ENCODE measurements at places on chromosomes 16 and 17. TPM values are rescaled to one million over a fixed set of nuclear protein-coding genes. Genes with fewer than 3 reads are reported as not detected.

Gene CHD9NB
- total RNA-seq, result 0.28 TPM

Gene RCVRN
- total RNA-seq, result not detected

Gene TBC1D3H
- total RNA-seq, result not detected

Gene KRTAP16-1
- total RNA-seq, result not detected

Gene KRT36
- not detected for total RNA-seq

DNA sequence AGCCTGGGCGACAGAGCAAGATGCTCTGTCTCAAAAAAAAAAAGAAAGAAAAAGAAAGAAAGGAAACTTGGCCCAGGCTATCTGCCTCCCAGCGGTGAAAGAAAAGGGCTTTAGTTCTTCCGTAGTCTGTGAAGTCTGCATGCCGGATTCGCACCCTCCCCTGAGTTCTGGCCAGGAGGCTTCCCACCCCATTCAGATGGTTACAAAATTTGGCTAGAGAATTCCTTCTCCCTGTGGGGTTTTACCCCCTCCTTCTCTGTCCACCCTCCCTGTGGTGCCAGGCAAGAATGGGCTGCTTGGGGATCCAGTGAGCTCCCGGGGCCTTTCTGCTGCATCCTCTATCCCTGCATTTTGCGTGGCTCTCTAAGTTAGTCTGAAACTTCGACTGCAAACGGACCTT is 37.8 kb downstream of the PAFAH1B1 start:
- DNase-seq, result no peak

GRCh38 chr17:36592316-36592715 is 637 bp downstream of the DHRS11 start:
- no peak for DNase-seq

GRCh38 chr17:45974916-45975630 is 24.0 kb upstream of the STH start:
- no peak for DNase-seq

- no peak for DNase-seq
Measured at GRCh38 chr17:81317530-81317821, 22.4 kb upstream of the SLC38A10 start.

GRCh38 chr17:38674014-38674748 is 576 bp downstream of the EPOP start:
- DNase-seq, result peak; percentile 40

DNA sequence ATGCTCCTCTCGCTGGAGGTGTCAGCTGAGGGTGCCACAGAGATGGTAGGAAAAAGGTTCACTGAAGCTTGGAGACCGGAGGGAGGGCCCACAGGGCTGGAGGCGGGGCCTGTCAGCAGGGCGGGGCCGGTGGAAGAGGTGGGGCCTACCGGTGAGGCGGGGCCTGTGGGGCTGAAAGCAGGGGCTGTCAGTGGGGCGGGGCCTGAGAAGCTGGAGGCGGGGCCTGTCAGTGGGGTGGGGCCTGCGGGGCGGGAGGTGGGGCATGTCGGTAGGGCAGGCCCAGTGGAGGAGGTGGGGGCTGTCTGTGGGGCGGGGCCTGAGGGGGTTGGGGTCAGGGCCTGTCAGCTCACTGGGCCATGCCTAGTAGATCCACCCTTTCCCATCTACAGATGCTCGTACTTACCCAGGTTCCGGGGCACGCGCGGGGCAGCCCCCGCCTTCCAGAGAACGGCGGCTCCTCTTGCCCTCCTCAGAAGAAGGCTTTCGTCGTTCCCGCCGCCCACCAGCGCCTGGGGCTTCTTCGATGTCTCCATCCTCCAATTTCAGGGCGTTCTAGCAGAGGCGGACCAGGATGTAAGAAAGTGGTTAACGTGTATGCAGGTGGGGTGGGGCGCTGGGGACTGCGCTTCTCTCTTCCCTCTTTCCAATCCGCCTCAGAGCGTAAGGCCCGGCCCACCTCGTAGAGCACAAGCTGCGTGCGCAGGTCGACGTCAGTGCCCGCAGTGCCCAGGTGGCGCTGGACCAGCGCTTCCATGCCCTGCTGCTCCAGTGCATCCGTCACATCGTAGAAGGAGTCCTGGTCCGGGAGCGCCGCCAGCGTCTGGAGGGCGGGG is 9.8 kb downstream of the TMEM208 start:
- DNase-seq, result peak; percentile 92

DNA sequence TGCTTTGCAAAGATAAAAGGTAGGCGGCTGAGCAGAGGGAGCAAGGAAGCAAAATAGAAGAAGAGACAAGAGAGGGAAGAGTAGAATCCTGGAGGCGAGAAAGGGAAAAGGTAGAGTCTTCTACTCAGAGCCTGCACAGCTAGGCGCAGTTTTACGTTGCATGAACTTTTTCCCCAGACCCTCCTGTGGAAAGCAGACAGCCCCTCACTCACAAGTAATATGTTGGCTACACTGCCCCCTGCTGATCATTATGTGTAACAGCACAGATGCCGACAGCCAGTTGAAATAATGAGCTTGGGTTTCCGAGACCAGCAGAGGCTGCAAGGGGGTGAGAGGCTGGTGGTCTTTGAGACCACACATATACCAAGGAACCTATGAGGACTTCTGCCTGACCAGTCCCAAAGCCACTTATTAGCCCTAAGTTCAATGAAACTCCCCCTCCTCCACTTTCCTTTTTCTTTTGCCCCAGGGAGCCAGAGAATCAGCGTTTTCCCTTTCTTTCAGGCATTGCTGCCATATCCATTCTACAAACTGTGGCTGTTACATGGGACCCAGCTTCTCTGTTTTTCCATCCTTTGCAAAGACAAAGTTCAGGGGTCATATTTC is 22.5 kb upstream of the CMTR2 start:
- DNase-seq, result no peak

DNA sequence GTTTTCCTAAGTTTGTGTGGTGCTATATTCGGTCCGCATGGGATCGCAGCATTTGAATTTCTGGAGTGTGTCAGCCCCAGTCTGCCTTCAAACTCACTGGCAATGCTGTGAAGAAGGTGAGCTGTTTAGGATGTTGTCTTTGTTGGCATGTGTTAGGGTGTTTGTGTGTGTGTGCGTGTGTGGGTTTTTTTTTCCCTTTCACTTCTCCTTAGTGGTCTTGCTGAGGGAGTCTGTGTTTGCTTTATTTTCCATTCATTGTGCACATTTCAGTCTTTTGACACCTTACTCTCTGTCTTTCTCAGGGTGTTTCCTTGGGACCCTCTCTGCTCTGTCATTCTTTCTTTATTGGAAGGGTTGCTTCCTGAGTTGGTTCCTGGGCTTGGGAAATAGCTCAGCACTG is 27.7 kb upstream of the RBFOX1 start:
- no peak for DNase-seq

DNA sequence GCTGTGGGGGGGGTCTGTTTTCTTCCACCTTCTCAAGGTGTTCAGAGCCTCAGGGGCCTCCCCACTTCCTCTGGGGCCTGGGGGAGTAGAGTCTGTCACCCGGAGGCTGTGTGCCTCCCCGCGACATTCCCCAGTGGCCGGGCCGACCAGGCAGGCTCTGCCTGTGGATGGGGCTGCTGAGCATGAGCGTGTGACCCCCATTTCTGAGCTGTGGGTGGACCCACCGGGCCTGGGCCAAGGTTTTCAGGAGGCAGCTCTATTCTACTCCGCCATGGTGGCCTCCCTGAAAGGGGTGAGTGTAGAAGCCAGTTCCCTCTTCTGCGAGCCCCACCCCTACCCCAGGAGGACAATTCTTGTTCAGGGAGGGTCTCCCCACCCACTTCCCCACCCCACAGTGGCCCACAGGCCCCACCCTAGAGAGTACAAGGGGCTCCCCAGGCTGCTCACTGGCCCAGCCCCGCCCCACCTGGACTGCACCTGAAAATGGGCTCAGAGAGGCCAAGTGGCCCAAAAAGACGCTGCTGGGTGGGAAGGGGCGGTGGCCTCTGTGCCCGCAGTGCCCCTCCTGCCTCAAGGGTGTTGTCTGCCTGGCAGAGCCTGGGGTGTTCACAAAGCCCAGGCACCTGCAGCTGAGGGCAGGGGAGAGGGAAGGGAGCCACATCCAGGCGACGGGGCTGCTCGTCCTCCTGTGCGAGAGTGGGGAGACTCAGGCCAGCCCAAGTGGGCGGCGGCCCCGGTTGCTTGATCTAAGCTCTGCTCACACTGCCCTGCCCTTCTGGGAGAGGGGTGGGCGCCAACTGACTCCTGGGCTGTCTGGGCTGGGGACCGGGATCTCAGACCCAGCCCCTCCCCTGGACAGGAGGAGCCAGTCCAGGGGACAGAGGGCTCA is 1.3 kb downstream of the MSLN start:
- DNase-seq, result no peak

GRCh38 chr16:55257966-55258613 is 65.9 kb upstream of the IRX6 start:
- DNase-seq, result peak; percentile 49
